ENCODE measurements at places on chromosomes 1 and 21. TPM values are rescaled to one million over a fixed set of nuclear protein-coding genes. Genes with fewer than 3 reads are reported as not detected.
A peak's percentile ranks its signal among the peaks of the same experiment; 100 is the strongest.

DNA sequence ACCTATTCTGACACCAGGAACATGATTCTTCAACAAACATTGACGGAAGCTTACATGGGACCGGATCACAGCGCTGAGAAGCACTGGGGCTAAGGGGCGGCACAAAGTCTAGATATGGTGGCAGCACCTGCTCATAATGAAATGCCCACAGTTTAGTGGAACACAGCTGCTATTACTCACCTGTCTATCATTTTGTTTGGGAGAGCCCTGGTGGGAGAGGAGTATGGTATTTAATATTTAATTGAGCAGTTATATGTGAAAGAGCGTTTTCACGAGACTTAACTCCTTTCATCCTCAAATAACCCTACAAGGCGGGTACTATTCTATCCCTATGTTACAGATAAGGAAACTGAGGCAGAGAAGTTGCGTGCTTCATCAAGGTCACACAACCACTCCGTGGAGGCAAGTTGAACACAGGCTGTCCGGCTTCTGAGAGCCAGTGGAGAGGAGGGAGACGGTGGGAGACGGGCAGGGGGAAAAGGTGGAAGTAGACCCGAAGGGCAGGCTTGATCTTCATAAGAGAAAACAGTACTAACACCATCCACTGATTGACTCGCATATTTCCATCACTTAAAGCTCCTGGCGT, 790 bp upstream of the TSNAX start:
- no peak for DNase-seq

- DNase-seq, result no peak
These were observed 7.0 kb downstream of the DSTYK start for GRCh38 chr1:205204552-205204951.

DNA sequence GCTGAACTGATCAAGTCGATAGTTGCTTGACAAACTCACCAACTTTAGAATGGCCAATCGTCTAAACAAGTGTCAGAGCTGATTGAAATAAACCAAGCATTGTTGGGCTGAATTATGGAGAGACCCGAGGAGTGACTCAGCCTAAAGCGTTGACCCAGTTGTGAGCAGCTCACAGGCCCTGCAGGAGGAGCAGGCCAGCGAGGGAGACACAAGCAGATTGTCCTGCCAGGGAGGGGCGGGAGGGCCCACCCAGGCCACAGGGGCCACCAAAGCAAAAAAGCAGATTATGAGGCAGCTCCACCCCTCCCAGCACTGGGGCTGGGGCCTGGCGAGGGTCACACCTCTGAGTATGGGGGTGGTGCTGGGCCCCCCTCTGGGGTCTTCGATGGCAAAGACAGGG, 10.1 kb upstream of the MATN1 start:
- no peak for DNase-seq

Gene KANK4
- 1.2 TPM for total RNA-seq

DNA sequence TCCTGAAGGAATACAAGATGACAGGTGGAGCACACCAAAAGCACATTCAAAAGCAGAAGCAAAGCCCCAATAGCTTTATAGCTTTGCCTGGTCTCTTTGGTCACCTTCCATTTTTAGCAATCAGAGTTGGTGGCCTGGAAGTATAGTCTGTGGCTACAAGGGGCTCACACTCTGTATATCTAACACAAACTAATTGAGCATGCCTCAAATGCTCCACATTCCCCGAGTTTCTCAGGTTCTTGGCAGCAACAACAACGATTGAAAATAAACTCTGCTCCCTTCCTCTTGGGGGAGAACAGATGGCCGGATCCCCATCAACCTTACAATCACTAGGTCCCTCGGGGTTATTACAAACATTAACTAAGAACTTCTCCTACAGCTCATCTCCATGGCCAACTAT, 24.9 kb upstream of the TADA1 start:
- no peak for DNase-seq

- no peak for DNase-seq
These were observed at the start of gene RAB7B for GRCh38 chr1:206002871-206003801. RAB7B (minus strand) TSS chr1:206003395; CDS start chr1:205994135, 9,260 bp downstream.

- DNase-seq, result no peak
These were observed 22.3 kb upstream of the ABCA4 start for GRCh38 chr1:94143173-94143808.

DNA sequence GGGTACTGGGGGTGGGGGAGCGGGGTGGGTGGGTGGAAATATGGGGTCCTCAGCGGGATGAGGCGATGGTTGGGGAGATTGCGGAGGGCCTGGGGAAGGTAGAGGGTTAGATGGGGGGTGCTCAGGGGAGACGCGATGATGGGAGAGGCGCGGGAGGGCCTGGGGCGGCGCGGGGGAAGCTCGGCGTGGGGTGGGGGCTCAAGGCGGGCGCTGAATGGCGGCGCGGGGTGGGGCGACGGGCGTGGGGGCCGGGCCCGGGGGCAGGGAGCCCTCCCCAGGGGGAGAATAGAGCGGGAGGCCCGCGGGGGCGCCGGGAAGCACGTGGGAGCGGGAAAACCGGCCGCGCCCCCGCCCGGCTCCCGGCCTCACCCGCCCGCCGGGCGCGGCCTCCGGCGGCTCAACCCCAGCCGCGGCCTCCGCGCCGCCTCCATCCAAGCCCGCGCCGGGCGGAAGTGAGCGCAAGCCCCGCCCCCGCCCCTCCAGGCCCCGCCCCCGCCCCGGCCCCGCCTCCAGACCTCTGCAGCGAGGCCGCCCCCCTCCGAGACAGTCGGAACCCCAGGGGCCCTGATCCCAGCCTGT, at the start of gene FAAP20:
TSS of gene FAAP20 (minus strand) at position 454 of the 579 bp plus-strand sequence. CDS start at position 431, 23 bp downstream.
- no peak for DNase-seq

DNA sequence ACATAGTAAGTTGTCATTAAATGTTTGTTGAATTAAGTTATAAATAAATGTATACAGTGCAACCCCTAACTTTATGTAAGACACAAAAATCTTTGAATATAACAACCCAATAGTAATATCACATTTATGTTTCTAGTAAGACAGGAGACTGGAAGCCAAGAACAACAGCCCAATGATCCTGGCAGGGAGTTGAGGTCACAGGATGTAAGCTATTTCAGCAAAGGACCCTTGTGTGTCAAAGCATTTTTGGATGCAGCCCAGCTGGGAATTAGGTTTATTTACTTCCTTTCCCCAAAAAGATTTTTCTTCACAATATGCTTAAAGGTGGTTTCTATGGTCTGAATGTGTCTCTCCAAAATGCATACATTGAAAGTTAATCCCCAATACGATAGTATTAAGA, 34.0 kb upstream of the ABCA4 start:
- DNase-seq, result no peak

GRCh38 chr1:221765527-221765926, 23.6 kb upstream of the DUSP10 start:
- no peak for DNase-seq

Gene RAB25
- 0.67 TPM for total RNA-seq

DNA sequence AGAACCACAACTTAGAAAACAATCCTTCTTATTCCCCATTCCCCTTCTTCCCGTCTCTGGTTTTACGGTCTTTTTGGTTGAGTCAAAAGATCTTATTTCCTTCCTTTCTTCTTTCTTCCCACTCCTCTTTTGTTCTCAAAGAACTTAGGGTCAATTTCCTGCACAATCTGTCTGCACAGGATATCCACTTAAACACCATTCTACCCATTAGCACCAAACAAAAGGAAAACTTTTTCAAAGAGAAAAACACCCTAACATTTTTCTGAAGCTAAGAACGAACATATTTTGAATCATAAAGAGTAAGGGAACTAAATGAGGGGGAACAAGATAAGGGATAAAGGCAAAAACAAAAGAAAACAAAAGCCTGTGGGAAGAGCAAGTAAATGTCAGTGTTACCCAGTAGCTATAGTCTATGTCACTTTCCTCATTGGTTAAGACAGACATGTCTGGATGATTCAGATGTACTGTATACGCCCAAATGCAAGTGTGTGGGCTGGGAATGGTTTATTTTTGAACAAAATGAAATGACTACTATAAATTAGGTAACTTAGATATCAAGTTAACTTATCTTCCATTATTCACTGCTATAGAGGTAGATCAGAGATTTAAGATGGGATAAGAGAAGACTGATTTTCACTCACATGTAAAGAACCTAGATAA, 59.9 kb downstream of the TOR3A start:
- no peak for DNase-seq

Gene MFSD2A
- total RNA-seq, result 29.0 TPM

Gene OR2T29
- total RNA-seq, result not detected

Gene GRHL3
- total RNA-seq, result not detected

Gene LEFTY2
- total RNA-seq, result not detected

Gene FMO4
- 2.5 TPM for total RNA-seq

Gene TAL1
- 8.7 TPM for total RNA-seq

DNA sequence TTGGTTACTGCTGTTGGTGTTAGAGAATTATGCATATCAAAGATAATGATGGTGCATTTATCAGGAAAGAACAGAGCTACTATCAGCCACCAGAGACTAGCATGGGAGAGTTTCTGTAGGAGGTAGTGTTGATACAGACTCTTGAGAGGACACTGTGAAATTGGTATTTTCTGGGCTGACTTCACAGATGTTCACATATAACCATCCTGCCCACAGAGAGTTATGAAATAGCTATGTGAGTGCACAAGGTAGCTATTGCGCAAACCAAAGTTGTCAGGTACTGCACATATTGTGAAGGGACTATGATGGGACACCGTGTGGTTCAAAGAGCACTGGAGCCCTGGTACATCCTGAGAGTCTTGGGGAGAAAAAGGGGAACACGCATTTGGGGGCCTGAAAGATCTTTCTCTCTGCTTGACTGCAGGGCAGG, 1.4 kb upstream of the TLCD4 start:
- no peak for DNase-seq

- DNase-seq, result no peak
These were observed 277.0 kb downstream of the PTPRU start for GRCh38 chr1:29513357-29513756.

GRCh38 chr21:31443736-31444521, 99.9 kb upstream of the TIAM1 start:
- DNase-seq, result peak; percentile 25

All from dorsolateral prefrontal cortex (tissue), 122 donors.